D721Med (cell line): ENCODE measurements at places on chromosomes 2 and 18.

- no peak for DNase-seq
These were observed 92.4 kb upstream of the RASGRP3 start for GRCh38 chr2:33383855-33384598.

DNA sequence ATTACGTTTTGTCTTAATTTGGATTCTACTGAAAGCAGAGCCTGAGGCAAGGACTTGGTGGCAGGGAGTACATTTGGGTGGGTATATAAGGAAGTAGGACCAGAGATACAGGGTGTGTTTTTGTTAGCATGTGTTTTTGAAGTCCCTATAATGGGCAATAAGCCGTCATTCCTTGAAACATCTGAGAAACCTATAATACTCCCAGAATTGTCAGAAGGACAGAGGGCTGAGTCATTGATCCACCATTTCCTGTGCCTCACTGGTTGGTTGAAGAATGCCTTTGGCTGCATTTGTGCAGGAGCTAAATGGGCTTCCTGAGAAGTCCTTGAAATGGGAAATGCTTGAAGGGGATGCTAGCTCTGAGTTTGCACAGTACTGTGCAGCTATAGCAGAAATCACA is 281.8 kb upstream of the ZEB2 start:
- DNase-seq: no peak

DNA sequence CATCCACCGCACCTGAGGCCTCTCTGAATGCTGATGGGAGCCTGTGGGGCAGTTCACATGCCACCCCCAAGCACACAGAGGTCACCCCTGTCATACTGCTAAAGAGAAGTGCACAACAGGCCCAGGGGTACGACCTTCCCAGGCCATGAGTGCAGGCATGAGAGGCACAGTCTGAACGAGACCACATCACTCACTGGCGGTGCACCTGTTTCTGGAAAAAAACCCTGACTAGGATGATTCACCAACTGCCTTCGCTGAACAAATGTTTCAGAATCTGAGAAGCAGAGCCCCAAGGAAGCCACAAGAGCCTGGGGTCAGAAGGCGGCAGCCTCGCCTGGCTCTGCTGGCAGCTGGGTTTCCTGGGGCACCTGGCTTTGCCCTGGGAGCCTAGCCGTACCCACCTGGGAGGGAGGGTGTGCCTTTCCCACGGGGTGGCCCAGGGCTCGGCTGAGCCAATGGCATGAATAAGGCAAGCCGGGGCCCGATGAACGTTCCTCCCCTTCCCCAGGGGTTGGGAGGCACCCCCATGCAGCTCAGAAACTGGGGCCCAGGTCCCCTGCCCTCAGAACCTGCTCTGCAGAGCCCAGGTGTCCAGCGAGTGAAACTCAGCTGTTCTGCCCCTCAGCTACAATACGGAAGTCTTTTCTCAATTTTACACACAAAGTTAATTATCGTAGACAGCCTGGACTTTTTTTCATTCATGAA is 73.8 kb downstream of the HDAC4 start:
- DNase-seq: no peak

DNA sequence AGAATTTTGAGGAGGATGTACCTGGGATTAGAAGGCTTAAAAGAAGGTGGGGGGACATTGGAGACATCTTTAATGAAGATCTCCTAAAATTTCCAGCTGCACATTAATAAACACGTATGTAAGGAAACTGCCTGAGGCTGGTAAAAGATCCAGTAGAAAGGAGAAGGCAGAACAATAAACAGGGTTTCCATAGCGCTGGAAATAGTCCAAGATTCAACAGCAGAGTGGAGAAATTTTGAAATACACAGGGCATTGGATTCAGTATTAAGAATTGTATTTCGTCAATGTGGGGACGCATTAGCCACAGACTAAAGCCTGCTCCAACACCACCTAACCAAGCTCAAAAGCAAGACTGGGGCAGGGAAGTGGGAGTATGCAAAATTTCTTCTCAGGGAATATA is 606.9 kb upstream of the NRXN1 start:
- no peak for DNase-seq

DNA sequence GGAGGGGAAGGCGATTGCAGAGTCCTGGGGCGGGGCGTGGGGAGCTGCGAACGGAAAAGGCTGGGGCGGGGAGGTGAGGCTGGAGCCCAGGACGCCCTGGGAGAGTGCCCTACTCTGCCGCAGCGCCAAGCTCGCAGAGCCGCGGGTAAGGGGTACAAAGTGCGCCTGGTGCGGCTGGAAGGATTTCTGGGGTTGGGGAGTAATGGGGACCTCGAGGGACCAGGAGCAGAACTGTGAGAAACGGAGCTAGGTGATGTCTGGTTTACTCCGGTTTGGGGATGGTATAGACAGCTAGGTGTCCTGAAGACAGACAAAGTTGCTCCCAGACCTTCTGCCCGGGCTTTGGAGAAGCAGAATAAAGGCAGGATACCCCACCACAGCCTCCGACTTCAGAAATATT is 718 bp upstream of the NXPH2 start:
- DNase-seq: no peak

- no peak for DNase-seq
These were observed 151.4 kb downstream of the SNTG2 start for GRCh38 chr2:1101982-1102590.
